Osteocyte (in vitro differentiated cells): ENCODE measurements at places on chromosomes 1 and 21. TPM values are rescaled to one million over a fixed set of nuclear protein-coding genes. Genes with fewer than 3 reads are reported as not detected.

DNA sequence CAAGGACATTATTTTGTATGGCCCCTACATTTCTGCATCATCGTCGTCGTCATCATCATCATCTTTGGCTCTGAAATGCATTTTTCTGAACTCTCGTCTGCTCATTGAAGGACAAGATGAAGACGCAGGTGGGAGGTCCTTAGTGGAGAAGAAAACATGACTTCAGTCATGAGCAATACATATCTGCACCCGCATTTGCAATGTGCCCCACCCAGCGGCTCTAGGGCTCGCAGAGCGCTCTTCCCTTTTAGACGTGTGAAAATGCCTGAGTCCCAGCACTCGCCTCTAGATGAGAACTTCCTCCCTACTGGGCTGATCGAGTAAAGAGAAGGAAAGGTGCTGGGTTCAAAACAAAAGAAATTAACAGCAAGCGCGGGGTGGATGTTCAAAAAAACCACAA, 10.1 kb downstream of the C1orf174 start:
- no peaks in the 10 kb centered on the region for H3K4me1 ChIP-seq
- no peak for DNase-seq
- H3K27me3 ChIP-seq: no peaks in the 10 kb centered on the region
- H3K4me3 ChIP-seq: no peak overlapping the region

GRCh38 chr1:234164098-234164709, 209.1 kb upstream of the COA6 start:
- no peak for DNase-seq
- no peak overlapping the region for H3K27ac ChIP-seq
- no peak overlapping the region for H3K4me3 ChIP-seq
- H3K36me3 ChIP-seq: no peaks in the 10 kb centered on the region
- no peaks in the 10 kb centered on the region for H3K4me1 ChIP-seq

GRCh38 chr1:67674260-67675011, 10.6 kb upstream of the GADD45A start:
- H3K27ac ChIP-seq: no peak overlapping the region
- no peak overlapping the region for H3K4me3 ChIP-seq
- H3K36me3 ChIP-seq: no peaks in the 10 kb centered on the region
- no peak for DNase-seq

- no peak overlapping the region for H3K4me3 ChIP-seq
- no peaks in the 10 kb centered on the region for H3K36me3 ChIP-seq
- no peak for DNase-seq
- no peak overlapping the region for H3K27ac ChIP-seq
- peaks cover 6% of the 10 kb centered on the region for H3K4me1 ChIP-seq
These were observed 54.5 kb upstream of the COL6A1 start for GRCh38 chr21:45927032-45927431.

DNA sequence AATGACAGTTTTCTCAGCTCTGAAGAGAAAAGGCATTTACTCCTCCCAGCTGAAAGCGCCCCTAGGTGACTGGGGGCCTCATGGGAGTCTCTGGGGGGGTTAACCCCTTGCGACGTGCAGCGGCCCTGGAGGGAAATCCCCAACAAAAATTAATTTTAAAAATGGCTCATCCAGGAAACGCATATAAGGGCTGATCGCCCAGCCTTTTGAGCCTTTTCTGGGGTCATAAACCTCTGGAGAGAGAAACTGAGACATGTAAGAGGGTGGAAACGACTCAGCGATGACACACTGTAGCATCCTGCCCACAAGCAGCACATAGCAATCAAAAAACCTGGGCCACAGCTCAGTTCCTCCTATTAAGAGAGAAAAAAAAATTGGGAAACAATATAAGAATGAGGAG, 20.4 kb upstream of the HPDL start:
- no peak overlapping the region for H3K27ac ChIP-seq
- DNase-seq: peak; percentile 38
- H3K36me3 ChIP-seq: no peaks in the 10 kb centered on the region
- peaks cover 13% of the 10 kb centered on the region for H3K4me1 ChIP-seq

DNA sequence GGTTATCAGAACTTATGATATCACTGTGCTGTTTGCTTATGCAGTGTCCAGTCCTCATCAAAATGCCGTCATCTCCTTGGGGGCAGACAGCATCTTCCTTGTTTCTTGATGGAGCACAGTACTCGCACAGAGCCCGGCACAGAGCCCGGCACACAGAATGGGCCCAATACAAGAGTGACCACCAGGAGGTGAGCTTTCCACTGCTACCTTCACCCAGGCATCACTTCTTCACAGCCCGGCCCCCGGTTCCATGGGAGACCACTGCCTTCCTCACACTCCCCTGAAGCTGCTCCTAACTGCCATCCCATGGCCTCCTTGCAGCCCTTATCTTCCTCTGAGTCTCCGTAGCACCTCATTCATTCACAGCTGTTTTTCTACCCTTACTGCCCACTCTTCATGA, 94.0 kb downstream of the TNR start:
- H3K4me1 ChIP-seq: no peaks in the 10 kb centered on the region
- H3K27me3 ChIP-seq: no peaks in the 10 kb centered on the region
- no peak for DNase-seq
- no peaks in the 10 kb centered on the region for H3K36me3 ChIP-seq

GRCh38 chr1:199861020-199861795, 166.3 kb upstream of the NR5A2 start:
- H3K36me3 ChIP-seq: no peaks in the 10 kb centered on the region
- H3K27ac ChIP-seq: peak overlapping the region; percentile 58
- H3K4me1 ChIP-seq: peaks cover 25% of the 10 kb centered on the region

ILDR2 gene
- total RNA-seq: 0.16 TPM in 1 of 2 replicates, not detected in the other

CD1E gene
- total RNA-seq: not detected in 2 replicates

- H3K36me3 ChIP-seq: no peaks in the 10 kb centered on the region
- DNase-seq: no peak
- H3K27ac ChIP-seq: peak overlapping the region; percentile 99
- H3K4me3 ChIP-seq: peak overlapping the region; percentile 24
- H3K27me3 ChIP-seq: no peaks in the 10 kb centered on the region
These were observed 265.9 kb upstream of the C1orf105 start for GRCh38 chr1:172154551-172154950.

HMGCS2 gene
- not detected in 2 replicates for total RNA-seq

DNA sequence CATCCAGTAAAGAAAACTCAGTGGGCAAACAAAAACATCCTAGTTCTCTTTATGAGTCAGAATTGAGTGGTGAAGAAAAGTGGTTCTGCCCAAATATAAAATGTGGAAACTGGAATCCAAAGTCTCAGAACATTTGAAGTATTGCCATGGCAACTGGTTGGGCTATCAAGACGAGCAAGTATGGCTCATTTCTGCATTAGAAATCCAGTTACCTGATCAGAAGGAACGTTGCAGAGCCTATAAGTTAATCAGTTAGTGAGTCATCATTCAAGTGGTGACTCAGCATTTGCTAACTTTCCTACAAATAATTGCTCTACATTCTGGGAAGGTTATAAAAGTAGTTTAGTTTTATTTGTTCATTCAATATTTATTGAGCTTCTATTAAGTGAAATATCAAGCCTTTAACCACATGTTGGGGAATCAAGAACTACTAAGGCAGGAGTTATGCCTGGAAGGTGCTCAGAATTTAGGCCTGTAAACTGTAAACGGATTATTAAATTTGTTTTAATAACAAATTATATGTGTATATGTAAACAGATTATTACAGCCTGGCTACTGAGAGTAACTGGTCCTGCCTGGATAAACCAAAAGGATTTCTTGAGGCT, 104.3 kb downstream of the PAPPA2 start:
- H3K4me3 ChIP-seq: no peak overlapping the region
- DNase-seq: no peak
- H3K27me3 ChIP-seq: no peaks in the 10 kb centered on the region
- H3K36me3 ChIP-seq: no peaks in the 10 kb centered on the region
- no peak overlapping the region for H3K27ac ChIP-seq

AMY2B gene
- total RNA-seq: 8.2 and 10.0 TPM in 2 replicates

DNA sequence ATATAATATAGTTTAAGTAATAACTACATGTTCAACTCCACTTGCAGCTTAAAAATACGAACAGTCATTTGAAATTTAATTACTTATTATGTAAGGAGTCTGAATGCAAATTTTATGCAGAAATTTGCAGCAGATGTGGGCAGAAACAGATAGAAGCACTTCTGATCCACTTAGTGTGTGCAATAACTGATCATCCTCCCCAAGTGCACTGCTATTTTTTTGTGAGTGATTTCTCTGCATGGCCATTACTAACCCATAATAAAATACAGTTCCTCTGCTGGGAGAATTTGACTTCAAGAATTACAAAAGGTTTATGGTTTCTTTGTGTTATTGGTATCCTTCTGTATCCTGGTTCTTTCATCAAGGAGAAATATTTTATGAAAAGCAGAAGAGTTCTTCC, 611.5 kb upstream of the RGS18 start:
- H3K4me1 ChIP-seq: peaks cover 7% of the 10 kb centered on the region
- no peak for DNase-seq
- no peaks in the 10 kb centered on the region for H3K36me3 ChIP-seq
- no peak overlapping the region for H3K27ac ChIP-seq
- H3K27me3 ChIP-seq: no peaks in the 10 kb centered on the region

GRCh38 chr1:17130138-17130635, 10.9 kb upstream of the PADI2 start:
- no peaks in the 10 kb centered on the region for H3K36me3 ChIP-seq
- H3K27ac ChIP-seq: peak overlapping the region; percentile 80
- H3K27me3 ChIP-seq: no peaks in the 10 kb centered on the region
- H3K4me1 ChIP-seq: peaks cover 46% of the 10 kb centered on the region
- no peak for DNase-seq

GRCh38 chr1:145991735-145992412, 4.5 kb downstream of the TXNIP start:
- peak overlapping the region; percentile 94 for H3K4me3 ChIP-seq
- H3K4me1 ChIP-seq: peaks cover 49% of the 10 kb centered on the region
- H3K27ac ChIP-seq: peak overlapping the region; percentile 75
- peaks cover 38% of the 10 kb centered on the region for H3K36me3 ChIP-seq
- H3K27me3 ChIP-seq: no peaks in the 10 kb centered on the region
- DNase-seq: no peak

IGSF8 gene
- total RNA-seq: 24.0 and 26.6 TPM in 2 replicates

TMIGD3 gene
- not detected in 2 replicates for total RNA-seq

OR2L2 gene
- 0.08 and 0.13 TPM in 2 replicates for total RNA-seq

DNA sequence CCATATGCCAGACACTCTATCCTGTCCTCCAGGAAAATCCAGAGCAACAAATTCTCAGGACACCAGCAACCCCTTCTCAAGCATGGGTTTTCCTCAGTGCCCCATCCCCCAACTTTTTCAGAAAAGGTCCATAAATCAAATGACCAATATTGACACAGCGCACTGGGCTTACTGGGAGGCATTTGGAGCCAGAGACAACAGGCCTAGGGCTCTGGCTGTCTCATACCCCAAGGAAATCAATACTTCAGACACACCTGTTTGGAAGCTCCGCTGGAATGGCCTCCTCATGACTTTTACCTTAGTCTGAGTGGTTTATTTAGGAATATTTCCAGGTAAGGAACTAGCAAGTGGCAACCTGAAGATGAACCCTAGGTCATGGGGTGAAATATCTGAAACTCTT, 66.9 kb upstream of the TNR start:
- no peaks in the 10 kb centered on the region for H3K27me3 ChIP-seq
- no peaks in the 10 kb centered on the region for H3K4me1 ChIP-seq

GRCh38 chr1:64526312-64526711, 56.4 kb downstream of the CACHD1 start:
- no peak overlapping the region for H3K4me3 ChIP-seq
- no peaks in the 10 kb centered on the region for H3K36me3 ChIP-seq
- DNase-seq: no peak
- no peaks in the 10 kb centered on the region for H3K27me3 ChIP-seq

- no peaks in the 10 kb centered on the region for H3K36me3 ChIP-seq
- DNase-seq: no peak
- H3K4me3 ChIP-seq: no peak overlapping the region
- H3K27me3 ChIP-seq: no peaks in the 10 kb centered on the region
These were observed 9.2 kb upstream of the CHIA start for GRCh38 chr1:111281411-111281810.

FRRS1 gene
- total RNA-seq: 4.3 TPM in 2 replicates

GRCh38 chr1:11168731-11169130, 20.4 kb upstream of the ANGPTL7 start:
- H3K4me1 ChIP-seq: no peaks in the 10 kb centered on the region
- peaks cover 9% of the 10 kb centered on the region for H3K36me3 ChIP-seq
- H3K27me3 ChIP-seq: no peaks in the 10 kb centered on the region
- no peak for DNase-seq

- peak; percentile 98 for DNase-seq
- H3K27ac ChIP-seq: peak within 1 kb of the TSS; percentile 63
- peak within 1 kb of the TSS; percentile 36 for H3K4me3 ChIP-seq
These were observed at the start of gene PHC2 for GRCh38 chr1:33430692-33431593. TSS of gene PHC2 (minus strand) at chr1:33431095. CDS start at chr1:33375539, 55,556 bp downstream.

GRCh38 chr1:114458237-114458777, 52.7 kb downstream of the TRIM33 start:
- no peak for DNase-seq
- H3K4me1 ChIP-seq: peaks cover 8% of the 10 kb centered on the region
- peak overlapping the region; percentile 45 for H3K27ac ChIP-seq
- H3K27me3 ChIP-seq: no peaks in the 10 kb centered on the region
- H3K4me3 ChIP-seq: no peak overlapping the region

DNA sequence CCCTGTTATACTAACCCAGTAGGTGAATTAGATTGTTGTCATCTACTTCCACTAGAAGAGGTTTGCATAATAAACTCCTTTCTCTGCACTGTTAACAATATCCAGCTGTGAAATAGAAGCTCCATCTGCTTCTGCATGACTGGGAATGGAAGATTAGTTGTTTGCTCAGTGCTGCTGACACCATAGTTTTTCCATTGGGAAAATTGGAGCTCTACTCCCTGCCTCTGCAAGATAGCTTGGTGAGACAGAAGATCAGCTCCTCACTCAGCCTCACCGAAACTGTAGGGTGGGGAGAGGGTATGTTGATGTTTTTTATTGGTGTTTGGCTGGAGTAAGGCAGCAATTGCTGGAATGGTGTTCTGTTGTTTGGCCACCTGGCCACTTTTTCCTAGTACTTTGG, 331.6 kb upstream of the ADAMTS5 start:
- no peaks in the 10 kb centered on the region for H3K27me3 ChIP-seq
- no peak for DNase-seq
- no peak overlapping the region for H3K4me3 ChIP-seq

TDRD10 gene
- total RNA-seq: not detected in 2 replicates

GRCh38 chr21:38410466-38410865, 87.8 kb downstream of the ERG start:
- H3K27me3 ChIP-seq: no peaks in the 10 kb centered on the region
- H3K36me3 ChIP-seq: peaks cover 5% of the 10 kb centered on the region
- no peak overlapping the region for H3K27ac ChIP-seq
- peaks cover 35% of the 10 kb centered on the region for H3K4me1 ChIP-seq
- DNase-seq: no peak
- no peak overlapping the region for H3K4me3 ChIP-seq
